NCI-H460 (cell line): ENCODE measurements at places on chromosomes 3 and 15.

GRCh38 chr3:33377931-33378330 lies 62.3 kb downstream of the UBP1 start:
- no peak for DNase-seq

GRCh38 chr3:183100376-183100775 lies 1.1 kb upstream of the MCCC1 start:
- DNase-seq, result no peak

- no peak for DNase-seq
Observed at GRCh38 chr3:55531321-55531720, 44.2 kb upstream of the WNT5A start.

- DNase-seq, result no peak
Observed at GRCh38 chr3:42590989-42591756, 513 bp downstream of the SS18L2 start.

- no peak for DNase-seq
Observed at GRCh38 chr3:172606021-172606420, 82.8 kb upstream of the TNFSF10 start.

DNA sequence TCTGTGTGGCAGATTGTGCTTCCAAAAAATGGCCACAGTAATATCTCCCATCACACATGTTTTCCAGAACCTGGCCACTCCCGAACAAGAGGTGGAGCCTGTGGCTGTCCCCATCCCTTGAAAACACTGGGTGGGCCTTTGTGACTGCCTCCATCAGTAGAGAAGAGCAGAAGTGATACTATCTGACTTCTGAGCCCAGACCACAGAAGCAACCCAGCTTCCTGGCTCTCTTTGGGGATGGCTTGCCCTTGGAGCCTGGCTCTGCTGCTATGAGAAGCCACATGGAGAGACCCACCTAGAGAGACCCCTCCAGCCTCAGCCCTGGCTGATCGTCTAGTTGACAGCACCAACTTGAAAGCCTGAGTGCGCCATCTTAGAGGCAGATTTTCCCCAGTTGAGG lies 39.8 kb upstream of the CMTM8 start:
- DNase-seq, result no peak

- no peak for DNase-seq
Observed at GRCh38 chr3:54909191-54909590, 18.7 kb downstream of the LRTM1 start.
